ENCODE measurements at places on chromosomes 11 and 22.

DNA sequence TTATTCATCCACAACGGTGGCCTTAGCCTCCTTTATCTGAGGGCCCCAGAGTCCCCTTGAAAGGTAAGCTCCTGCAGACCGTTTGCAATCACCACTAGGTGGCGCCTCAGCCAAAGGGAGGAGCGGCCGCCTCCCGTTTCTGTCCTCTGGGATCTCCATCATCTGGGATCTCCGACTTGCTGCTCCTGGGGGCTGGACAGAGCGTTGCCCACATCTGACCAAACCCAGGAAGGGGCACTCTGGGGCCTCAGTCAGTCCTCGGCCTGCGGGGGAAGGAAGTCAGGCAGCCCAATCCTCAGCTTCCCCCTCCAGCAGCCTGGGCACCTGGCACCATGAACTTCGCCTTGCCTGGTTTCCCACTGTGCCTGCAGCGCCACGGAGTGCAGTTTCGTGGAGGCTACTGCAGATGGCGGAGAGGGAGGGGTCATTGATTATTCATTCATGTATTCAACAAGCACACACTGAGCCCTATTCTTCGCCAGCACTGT is 23.5 kb downstream of the TP53I11 start:
- DNase-seq, result peak; percentile 16

GRCh38 chr11:1305501-1306056 is 3.9 kb downstream of the TOLLIP start:
- no peak for DNase-seq

- no peak for DNase-seq
Observed at GRCh38 chr11:71101606-71102005, 150.8 kb downstream of the SHANK2 start.

DNA sequence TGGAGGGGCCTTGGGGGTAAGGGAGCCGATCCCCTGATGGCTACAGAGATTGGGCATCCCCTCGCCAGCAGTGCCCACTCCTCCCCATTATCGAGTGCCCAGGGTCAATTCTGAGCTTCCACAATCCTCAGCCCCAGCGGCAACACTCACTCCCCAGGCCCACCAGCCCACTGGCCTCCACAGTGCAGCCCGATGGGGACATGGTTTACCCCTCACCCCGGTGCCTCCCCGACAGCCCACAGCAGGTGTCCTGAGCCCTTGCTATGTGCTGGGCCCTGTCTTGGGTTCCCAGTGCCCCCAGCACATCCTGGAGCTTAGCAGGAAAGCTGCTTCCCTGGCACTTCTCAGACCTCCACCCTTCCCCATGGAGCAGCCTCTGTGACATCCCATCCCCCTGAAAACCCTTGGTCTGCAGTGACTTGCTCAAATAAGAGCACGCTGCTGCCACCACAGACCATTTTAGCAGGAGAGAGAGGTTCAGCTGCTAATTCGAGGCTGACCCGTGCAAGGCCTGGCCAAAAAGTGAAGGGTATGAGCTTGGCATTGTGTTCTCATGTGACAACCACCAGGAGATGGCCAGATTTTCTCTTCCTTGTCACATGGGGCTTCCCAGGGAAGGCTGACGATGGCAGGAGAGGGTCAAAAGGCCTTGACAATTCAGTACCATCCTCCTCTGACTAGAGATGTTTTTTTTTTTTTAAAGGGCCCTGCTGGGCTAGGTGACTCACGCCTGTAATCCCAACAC is 23.6 kb downstream of the KCNJ4 start:
- no peak for DNase-seq

DNA sequence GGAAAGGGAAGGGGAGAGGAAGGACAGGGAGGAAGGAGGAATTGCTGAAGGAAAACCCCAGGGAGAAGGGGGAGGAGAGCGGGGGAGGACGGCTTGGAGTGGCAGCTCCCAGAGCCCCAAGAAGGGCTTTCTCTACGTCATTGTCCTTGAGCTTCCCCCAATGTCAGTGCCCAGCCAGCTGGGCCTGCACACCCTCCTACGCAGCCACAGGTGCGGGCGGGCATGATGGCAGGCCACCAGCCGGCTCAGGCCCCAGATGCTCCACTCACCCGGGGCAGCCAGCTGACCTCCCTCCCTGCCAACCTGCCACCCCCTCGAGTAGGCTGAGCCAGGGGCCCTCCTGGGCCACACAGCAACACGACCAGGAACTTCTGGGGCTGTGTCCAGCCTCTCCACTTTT is 11.2 kb downstream of the SYT7 start:
- no peak for DNase-seq

DNA sequence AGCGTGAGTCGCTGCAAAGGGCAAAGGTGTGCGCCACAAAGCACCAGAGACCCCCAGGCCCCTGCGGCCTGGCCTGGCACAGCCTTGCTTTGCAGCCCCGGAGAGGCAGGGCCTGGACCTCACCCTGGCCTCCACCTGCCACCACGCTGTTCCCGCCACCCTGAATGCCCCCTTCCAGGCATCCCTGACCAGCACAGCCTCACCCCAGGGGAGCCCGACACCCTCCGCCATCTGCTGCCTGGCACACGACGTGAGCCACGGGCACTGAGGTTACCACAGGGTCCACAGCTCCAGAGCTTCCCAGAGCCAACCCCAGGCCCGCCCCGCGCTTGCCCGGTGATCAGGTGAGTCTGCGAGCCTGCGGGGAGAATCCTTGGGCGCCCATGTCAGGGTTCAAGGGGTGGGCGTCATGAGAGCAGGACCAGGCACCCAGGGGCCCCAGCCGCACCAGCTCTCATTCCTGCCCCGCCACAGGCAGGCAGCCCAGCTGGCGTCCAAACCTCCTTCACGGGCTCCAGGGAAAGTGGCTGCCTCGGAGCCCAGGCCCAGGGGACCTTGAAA is 171.3 kb downstream of the BRD1 start:
- no peak for DNase-seq

- no peak for DNase-seq
Observed at GRCh38 chr11:47005441-47005840, 68.9 kb downstream of the CSTPP1 start.

DNA sequence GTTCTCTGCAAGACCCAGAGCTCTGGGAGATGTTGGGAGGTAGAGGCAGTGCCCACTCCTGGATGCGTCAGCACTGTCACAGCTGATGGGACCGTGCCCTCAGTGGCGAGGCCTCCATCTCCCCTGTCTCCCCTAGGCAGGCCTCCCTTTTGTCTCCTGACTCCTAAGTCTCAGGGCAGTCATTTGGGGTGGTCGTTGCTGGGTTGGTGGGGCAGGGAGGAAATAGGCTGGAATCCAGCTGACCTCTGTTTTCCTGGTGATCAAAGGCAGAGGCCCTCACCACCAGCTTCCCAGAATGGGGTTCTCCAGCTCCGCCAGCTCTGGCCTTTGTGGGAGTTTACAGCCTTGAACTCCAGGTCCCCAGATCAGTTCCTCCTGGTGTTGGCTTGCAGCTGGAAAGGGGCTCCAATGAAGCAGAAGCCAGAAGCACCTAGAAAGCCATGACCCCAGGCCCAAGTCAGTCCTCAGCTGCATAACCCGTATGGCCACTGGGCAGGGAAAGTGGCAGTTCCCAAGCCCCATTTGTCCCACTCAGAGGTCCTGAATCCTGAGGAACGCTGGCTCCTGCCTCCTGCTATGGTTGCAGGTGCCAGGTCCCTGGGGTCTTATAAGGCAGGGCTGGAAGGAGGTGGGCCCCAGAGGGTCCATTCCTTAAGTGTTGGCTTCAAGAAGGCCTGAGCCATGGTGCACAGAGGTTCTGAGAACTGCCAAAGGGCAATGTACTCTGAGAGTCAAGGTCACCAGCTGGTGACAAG is 7.3 kb upstream of the FXYD2 start:
- no peak for DNase-seq

GRCh38 chr11:37984991-37985390 is 1387.0 kb upstream of the RAG2 start:
- no peak for DNase-seq

DNA sequence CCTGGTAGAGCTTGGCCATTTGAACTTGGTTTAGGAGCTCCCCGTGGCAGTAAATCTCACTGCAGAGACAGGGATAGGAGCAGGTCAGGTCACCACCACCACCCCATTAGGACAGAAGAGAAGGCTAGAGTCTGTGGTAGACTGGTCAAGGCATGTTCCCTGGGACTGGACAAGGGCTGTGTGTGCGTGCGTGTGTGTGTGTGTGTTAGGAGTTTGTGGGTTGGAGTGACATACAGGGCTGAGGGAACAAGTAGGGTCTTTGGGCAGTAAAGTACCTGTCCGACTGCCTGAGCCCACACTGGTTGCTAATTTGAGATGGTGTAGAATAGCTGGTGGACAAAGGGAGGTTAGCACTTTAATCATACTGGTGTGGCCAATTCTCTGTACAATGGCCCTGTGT is 16.1 kb downstream of the TREH start:
- DNase-seq, result no peak

All from NCI-H187 treated with DMSO at 0.1 percent for 48 hours (cell line).